Fibroblast of skin of left biceps (primary cell): ENCODE measurements at places on chromosomes 3 and 15.

GRCh38 chr3:117068301-117068700 lies 358.7 kb downstream of the TUSC7 start:
- no peak for DNase-seq

- DNase-seq: no peak
These were observed 33.7 kb downstream of the ADCY5 start for GRCh38 chr3:123414973-123415775.

GRCh38 chr15:73906346-73907034 lies 19.8 kb upstream of the LOXL1 start:
- DNase-seq: no peak

DNA sequence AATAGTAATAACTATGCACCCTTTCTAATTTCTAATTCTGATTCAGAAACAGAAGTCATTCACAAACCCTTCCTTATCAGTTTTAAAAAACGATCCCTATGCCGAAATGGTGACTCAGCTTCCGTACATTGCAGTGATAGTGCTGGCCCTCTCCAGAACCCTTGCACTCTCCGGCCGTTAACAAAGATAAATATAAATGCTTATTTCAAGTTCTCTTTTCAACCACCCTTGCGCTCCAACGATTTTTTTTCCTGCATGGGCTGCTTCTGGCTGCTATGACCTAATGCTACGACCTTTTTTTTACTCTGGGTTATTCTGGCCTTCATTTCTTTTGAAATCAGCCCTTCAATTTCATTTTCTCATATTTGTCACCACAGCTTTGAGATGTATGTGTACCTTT lies 646.2 kb downstream of the NTRK3 start:
- DNase-seq: no peak

- no peak for DNase-seq
These were observed 625 bp downstream of the LRRC15 start for GRCh38 chr3:194368918-194369317.

GRCh38 chr3:60216462-60217075 lies 1034.7 kb downstream of the FHIT start:
- no peak for DNase-seq

GRCh38 chr3:31699309-31699953 lies 166.7 kb downstream of the STT3B start:
- DNase-seq: no peak

DNA sequence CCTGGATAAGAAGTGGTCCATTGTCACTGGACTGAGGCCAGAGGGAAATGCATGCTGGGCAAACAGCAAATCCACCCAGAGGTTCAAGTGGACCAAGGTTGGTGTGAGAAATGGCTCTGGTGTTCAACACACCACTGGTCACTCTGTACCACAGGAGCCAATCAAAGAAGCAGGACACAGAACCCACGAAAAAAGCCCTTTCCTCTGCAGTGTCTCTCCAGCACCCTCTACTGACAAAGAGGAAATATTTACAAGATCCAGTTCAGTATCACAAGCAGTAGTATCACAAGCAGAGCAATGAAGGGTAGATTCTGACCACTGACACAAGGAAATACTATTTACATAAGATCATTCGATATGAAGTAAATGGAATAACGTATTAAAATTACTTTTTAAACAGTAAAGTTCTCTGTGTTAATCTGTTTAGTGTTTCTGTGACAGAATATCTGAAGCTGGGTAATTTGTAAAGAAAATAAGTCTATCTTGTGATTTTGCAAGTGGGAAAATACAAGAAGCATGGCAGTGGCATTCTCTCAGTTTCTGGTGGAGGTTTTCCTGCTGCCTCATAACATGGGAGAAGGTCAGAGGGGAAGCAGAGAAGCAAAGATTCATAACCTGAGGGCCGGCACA lies 390.7 kb downstream of the EFHB start:
- no peak for DNase-seq

DNA sequence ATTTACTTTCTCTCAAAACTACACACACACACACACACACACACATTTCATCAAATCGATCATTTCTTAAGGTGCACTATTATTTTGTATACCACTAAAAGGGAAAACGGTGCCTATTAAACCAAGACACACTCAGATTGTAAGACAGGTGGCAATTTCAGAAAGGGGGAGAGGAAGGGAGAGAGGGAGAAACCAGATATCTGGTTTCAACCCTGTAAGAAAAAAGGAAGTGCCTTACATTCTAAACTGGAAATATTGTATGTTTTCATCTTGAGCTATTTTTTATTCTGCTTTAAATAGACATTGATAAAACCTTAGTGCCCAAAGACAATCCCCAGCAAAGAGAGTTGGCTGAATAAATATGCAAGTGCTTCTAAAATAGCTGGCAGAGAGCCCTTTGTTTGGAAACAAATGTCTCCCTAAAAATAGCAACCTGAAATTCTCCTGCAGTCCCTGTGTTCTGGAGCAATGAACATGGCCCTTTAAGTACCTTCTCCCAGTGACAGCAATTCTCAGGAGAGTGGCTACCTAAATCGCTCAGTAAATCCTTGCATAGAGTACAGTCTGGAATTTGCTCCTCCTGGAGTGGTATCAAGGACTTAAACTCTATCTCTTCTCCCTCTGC lies 85.7 kb downstream of the RARB start:
- DNase-seq: no peak

- no peak for DNase-seq
These were observed 152.9 kb downstream of the XXYLT1 start for GRCh38 chr3:195117978-195118581.

- no peak for DNase-seq
These were observed 16.0 kb downstream of the TNK2 start for GRCh38 chr3:195892105-195893043.

GRCh38 chr15:41730543-41730942 lies 43.7 kb upstream of the MAPKBP1 start:
- DNase-seq: no peak

GRCh38 chr15:101307048-101307896 lies 12.2 kb upstream of the SNRPA1 start:
- DNase-seq: no peak

DNA sequence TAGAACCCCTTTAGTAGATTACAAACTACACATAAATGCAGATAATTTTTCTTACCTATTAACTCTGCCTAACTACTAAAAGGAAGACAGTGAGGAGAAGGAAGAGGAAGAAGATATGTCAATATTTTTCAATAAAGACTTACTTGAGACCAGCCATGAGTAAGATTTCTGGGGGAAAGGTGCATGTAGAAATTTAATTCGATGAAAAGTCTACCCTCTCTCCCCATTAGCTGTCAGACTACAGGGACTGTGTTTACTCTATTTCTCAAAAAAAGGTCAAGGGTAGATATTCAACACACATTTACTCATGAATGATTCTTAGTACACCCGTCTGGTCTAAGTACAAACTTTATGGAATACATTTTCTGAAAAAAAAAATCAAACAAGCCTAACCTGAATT lies 6.8 kb downstream of the TSPAN3 start:
- DNase-seq: no peak

DNA sequence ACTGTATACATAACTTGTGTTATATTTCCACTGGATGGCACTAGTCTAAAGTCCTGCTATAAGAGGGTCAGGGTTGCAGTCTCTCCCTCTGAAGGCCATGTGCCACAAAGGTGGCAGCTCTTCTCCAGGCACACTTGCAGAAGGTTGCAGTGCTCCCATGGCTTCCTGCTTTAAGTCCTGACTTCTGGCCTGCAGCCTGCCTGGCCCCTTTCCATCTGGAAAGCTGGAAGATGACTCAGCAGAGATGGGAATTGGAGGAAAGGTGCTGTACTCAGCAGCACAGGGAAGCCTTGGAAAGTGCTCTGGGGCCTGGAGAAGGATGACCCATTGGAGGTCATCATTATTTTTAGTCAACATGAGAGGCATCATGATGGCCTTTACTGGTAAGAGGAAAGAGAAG lies 40.9 kb upstream of the MRPL3 start:
- peak; percentile 67 for DNase-seq

GRCh38 chr3:178508443-178508825 lies 27.8 kb upstream of the KCNMB2 start:
- no peak for DNase-seq

DNA sequence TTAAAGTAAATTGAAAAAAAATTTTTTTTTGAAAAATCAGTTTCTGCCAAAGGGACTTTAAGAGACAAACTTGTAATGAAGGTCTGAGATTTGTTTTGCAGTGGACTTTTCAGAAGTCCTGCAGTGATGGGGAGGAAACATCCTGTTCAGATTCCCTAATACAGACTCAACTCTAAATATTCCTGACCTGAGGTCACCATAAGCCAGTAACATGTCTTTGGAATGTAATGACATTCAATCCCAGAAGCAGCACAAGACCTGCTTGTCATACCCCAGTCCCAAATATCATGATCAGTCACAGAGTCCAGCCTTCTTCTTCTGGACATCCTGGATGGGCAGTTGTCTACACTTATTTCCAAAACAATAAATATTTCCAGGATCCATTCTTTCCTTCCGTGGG lies 53.6 kb downstream of the TMEM39A start:
- DNase-seq: no peak

DNA sequence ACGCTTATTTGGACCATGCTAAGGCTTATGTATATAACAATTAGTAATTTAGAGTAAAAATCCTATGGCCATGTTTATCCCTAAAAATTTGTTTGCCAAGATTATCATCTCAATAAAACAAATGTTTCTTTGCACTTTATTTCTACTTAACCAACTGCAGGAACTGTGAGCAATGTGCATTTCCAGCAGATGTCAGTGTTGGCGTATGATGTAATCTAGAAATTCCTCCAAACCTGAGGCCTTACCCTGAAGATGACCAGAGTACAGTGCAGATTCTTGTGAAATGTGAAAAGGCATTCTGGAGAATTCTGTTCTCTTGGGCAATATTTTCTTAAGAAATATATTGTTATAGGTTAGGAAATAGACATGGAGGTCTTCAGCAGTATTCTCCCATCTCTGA lies 205.9 kb downstream of the MBNL1 start:
- peak; percentile 45 for DNase-seq

GRCh38 chr15:64048781-64049460 lies 2.6 kb upstream of the DAPK2 start:
- DNase-seq: no peak

DNA sequence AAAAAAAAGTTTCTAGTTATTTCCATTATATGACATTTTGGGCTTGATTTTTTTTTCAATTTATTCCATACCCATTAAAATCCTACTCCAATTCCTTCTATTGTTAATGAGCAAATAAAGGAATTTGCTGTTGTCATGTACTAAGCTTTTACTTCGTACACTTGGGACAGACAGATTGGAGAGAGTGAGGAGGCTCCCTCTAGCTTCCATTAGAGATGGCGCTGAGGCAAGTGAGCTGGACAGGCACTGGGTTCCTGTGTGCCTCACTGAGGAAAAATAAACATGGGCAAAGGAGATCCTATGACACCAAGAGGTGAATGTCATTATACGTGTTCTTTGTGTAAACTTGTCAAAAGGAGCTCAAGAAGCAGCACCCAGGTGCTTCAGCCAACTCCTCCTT lies 441.1 kb upstream of the MDFIC2 start:
- no peak for DNase-seq

DNA sequence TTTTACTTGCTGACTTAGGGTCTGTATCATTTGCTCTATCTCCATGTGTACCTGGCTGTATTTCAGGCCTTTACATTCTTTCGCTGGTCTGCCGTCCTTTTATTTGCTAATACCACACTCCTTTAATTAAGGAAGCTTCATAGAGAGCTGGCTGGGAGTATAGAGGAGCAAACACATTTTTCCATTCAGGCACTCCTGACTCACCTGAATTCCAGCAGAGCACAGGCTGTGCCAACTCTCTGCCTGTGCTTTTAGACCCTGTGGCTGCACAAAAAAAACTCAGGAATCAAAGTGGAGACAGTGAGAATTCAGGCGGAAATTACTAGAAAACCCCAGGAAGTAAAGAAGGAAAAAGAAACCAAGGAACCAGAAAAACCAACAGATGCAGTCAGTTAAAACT lies 29.0 kb upstream of the ATP10A start:
- no peak for DNase-seq

GRCh38 chr15:85691350-85692240 lies 103.1 kb downstream of the KLHL25 start:
- no peak for DNase-seq

GRCh38 chr3:4584456-4585249 lies 91.5 kb downstream of the ITPR1 start:
- no peak for DNase-seq

DNA sequence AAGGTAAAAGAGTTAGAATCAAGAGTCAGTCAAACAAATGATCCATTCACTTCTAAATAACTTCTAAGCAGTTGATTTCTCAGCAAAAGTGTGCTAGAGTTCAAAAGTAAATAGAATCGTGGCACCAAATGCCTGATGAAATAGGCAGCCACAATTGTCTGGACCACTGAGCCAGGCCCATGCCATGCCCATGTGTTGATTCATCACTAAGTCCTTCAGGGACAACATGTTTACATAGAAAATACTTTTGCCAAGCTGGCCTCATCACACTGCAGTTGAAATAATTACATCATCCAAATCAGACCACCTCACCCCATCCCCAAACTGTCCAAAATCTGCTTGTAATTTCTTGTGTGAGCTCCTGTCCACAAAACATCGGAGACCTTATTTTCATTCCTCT lies 216.3 kb downstream of the IGSF11 start:
- peak; percentile 7 for DNase-seq

DNA sequence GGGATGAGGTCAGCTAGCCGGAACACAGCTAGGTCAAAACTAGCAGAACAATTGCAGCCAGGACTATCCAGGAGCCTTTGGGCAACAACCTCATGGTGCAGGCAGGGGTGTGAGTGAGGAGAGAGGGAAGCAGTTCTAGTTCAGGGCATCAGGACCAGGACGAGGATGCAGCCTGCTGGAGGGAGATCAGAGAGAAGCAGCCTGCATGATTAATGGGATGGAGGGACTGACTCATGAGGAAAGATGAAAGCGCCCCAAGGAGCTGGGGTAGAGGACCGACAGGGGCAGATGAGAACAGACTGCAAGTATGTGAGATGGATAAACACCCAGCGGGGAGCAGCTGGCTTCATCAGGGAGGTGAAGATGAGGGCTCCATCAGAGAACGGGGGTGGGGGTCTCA lies 37.9 kb upstream of the LRTM1 start:
- DNase-seq: peak; percentile 77

GRCh38 chr3:196471551-196471950 lies 32.0 kb downstream of the RNF168 start:
- peak; percentile 4 for DNase-seq

DNA sequence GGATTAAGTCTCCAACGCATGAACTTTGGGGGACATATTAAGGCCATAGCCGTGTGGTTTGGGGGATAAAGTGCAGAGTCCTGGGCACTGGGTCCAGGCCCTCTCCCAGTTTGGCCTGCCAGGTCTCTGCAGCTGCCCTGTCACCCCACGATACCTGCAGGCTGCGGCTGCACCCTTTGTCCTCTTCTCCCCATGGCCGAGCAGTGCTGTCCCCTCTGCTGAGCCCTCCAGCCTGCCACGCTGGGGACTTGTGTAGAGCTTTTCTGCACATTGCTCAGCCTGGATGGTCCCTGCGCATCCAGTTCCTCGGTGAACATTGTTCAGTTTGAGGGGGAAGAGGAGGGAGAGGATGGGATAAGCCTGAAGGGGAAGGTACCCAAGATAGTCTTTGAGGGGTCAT lies 167.2 kb downstream of the APBA2 start:
- no peak for DNase-seq

DNA sequence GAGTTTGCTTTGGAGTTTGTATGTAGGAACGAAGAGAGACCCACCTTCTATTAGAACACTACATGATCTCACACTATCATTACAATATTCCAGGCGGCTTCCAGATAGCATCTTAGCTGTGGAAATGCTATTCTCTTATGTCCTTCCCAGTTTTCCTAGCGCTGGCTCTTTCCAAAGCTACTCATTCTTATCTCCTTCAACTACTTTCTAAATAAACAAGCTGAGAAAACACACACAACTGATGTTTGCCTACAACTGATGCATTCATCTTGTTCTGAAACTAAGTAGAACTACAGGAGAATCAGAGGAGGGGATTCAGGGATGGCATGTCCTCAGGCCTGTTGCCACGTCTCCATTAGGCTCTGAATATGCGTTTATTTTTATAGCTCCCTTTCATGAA lies 108.9 kb downstream of the GREM1 start:
- DNase-seq: no peak
